ENCODE measurements at places on chromosomes 6 and 20.

GRCh38 chr20:39528436-39528835, 566.3 kb downstream of the DHX35 start:
- DNase-seq: peak; percentile 51

GRCh38 chr6:142246960-142247359, 54.8 kb upstream of the ADGRG6 start:
- no peak for DNase-seq

DNA sequence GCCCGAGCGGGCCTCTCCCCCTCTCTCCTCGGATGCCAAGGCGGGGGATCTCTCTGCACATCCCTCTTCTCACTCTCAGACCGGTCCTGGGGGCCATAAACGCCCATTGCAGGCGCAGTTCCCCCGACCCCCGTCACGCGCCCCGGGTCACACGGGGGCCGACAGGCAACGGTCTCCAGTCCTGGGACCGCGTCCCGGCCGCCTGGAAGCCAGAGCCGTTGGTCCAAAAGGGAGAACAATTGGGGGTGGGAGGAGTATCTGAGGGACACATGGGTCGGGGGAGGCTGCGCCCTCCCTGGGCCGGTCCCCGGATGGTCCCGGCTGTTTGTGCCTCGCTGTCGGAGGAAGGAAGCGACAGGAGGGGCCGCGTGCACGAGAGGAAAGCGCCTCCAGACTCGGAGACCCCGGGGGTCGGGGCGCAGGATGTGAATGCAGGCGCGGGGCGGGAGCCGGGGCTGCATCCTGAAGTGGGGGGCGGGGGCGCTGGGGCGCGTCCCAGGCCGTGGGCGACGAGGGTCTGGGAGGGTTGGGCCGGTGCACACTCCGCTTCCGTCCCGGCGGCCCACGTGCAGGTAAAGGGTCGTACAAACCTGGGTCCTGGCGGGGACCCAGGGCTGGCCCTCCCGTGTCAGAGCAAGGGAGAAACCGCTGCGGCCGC, 903 bp downstream of the SLC4A11 start:
- DNase-seq: no peak

GRCh38 chr20:37480919-37481318, 40.1 kb upstream of the NNAT start:
- no peak for DNase-seq

GRCh38 chr6:129320892-129321291, 389.1 kb downstream of the ARHGAP18 start:
- no peak for DNase-seq

- no peak for DNase-seq
Measured at GRCh38 chr20:33869283-33869682, 58.1 kb downstream of the CHMP4B start.

- DNase-seq: no peak
Measured at GRCh38 chr6:113357041-113357440, 500.1 kb upstream of the MARCKS start.

GRCh38 chr6:154343473-154344308, 12.9 kb downstream of the IPCEF1 start:
- no peak for DNase-seq

All from NCI-H524 treated with DMSO at 0.1 percent for 48 hours (cell line).